ENCODE measurements at places on chromosomes 3 and 15. TPM values are rescaled to one million over a fixed set of nuclear protein-coding genes. Genes with fewer than 3 reads are reported as not detected.
A peak's percentile ranks its signal among the peaks of the same experiment; 100 is the strongest.

Gene SLC27A2
- total RNA-seq, result 7.1 TPM

DNA sequence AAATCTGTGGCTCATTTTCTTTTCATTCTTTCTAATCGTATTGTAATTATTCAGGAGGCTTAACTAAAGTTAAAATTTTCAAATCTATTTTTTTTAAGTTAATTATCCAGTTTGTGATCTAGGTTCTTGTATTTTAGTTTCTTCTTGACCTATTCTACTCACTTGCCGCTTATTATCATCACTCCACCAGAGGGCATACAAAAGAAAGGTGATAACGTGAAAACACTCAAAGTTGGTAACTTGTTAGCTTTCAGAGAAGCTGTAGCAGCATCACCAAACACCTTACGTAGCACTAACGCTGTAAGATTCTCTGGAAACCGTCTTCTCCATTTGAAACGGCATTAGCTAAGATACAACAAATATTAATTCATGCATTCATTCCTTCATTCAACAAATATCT, 4.8 kb downstream of the GNB4 start:
- DNase-seq, result peak; percentile 74

GRCh38 chr3:139687431-139687830, 9.7 kb upstream of the NMNAT3 start:
- DNase-seq, result no peak

- DNase-seq, result no peak
Measured at GRCh38 chr15:98139337-98139736, 178.8 kb downstream of the ARRDC4 start.

Gene GOLGA8K
- total RNA-seq, result 0.19 TPM

DNA sequence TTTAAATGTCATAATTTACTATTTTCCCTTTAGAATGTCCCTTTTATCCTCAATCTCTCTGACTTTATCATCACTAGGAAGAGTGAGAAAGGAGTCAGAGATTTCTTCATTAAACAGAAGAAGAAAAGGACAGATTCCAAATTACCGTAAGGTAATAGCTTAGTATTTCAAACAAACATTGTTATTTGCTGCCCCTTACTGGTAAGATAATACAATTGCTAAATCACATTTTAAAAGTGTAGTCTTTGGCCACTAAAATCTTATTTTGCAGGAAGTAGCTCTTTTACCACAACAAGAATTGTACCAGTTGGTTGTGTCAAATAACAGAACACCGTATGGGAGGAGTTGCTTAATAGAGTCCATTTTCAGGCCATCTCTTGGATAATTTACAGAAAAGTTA, 53.7 kb downstream of the CGGBP1 start:
- peak; percentile 40 for DNase-seq

DNA sequence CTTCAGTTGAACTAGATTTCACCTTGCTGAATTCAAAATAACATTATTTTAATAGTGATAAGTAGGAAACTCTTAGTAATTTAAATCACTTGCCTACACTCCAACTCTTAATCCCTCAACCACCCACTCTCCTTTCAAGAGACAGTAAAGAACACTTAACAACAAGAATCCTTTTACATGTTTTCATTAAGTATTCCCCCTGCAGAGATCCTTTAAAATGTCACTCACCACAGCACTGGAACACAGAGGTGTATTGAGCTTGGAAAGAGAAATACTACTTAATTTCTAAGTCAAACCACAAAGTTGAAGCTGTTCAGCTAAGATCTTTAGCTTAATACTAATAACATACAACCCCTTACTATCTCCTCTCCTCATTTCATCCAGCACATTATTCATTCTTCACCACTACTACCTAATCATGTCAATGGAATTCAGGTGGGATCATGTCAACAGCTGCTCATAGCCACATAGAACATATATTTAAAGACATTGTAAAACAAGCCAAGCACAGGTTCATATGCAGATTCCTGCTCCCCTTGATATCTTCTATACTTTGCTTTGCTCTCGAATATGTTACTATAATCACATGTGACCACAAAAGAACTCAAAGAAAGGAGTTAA, 40.5 kb downstream of the IMPG2 start:
- no peak for DNase-seq

Gene PLSCR2
- 0.34 TPM for total RNA-seq

Gene APOD
- total RNA-seq, result 27.1 TPM

GRCh38 chr15:67832897-67833709, 6.7 kb downstream of the RNU6-1 start:
- no peak for DNase-seq

GRCh38 chr3:110343945-110344344, 727.7 kb upstream of the NECTIN3 start:
- peak; percentile 27 for DNase-seq

GRCh38 chr3:7100136-7100535, 239.2 kb downstream of the GRM7 start:
- no peak for DNase-seq

Gene ZNF385D
- total RNA-seq, result 4.4 TPM

- no peak for DNase-seq
Measured at GRCh38 chr3:32782407-32782806, 35.4 kb upstream of the TRIM71 start.

Gene MAGEL2
- under 0.01 TPM for total RNA-seq

GRCh38 chr3:184556582-184557347, 4.8 kb upstream of the EPHB3 start:
- DNase-seq, result no peak

Gene BOC
- total RNA-seq, result under 0.01 TPM

Gene MORC1
- total RNA-seq, result not detected

GRCh38 chr15:59611276-59612260, at the start of gene GCNT3:
TSS of gene GCNT3 (plus strand) at chr15:59611783. CDS start at chr15:59618239, 6,456 bp downstream.
- DNase-seq, result no peak

Gene CHRD
- 0.34 TPM for total RNA-seq

Gene SAMD7
- not detected for total RNA-seq

Gene P2RY12
- not detected for total RNA-seq

GRCh38 chr3:65779390-65779789, 259.3 kb downstream of the MAGI1 start:
- no peak for DNase-seq

Gene PPP2R3A
- 7.3 TPM for total RNA-seq

- no peak for DNase-seq
Measured at GRCh38 chr3:140699516-140700231, 21.8 kb downstream of the TRIM42 start.

GRCh38 chr15:42984493-42985034, 64.0 kb upstream of the TTBK2 start:
- no peak for DNase-seq

DNA sequence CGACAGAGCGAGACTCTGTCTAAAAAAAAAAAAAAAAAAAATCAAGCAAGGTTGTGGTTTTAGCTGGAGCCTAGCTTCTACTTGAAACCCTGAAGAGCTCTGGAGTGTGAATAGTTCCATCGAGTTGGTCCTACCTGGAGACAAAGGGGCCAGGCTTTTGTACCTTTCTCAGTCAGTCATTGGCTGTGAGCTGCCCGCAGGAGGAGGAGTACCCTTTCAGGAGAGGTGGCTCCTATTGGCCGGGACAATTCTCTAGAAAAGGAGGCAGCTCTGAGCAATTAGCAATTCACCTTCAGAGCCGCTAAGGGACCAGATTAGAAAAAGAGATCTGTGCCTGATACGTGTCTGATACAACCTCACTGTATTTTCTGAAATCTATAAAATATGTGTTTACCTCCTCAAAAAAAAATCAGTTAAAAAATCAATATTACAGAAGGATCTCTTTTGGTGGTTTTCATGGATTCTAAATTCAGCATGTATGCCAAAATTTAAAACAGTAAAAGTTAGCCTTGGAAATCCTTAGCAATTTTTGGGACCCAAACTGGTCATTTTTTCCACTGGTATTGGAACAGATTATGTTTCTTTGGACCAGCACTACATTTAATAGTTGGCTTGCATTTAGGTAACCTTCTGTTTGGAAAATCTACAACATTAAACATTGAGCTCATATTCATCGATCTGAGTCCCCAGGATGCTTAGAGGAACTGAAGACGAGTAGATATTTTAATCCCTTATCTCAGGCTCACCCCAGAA, 29.7 kb upstream of the PDCD6IP start:
- no peak for DNase-seq

GRCh38 chr15:71581398-71581930, 228.9 kb upstream of the NR2E3 start:
- DNase-seq, result no peak

- no peak for DNase-seq
Measured at GRCh38 chr3:5787861-5788488, 600.5 kb downstream of the EDEM1 start.

DNA sequence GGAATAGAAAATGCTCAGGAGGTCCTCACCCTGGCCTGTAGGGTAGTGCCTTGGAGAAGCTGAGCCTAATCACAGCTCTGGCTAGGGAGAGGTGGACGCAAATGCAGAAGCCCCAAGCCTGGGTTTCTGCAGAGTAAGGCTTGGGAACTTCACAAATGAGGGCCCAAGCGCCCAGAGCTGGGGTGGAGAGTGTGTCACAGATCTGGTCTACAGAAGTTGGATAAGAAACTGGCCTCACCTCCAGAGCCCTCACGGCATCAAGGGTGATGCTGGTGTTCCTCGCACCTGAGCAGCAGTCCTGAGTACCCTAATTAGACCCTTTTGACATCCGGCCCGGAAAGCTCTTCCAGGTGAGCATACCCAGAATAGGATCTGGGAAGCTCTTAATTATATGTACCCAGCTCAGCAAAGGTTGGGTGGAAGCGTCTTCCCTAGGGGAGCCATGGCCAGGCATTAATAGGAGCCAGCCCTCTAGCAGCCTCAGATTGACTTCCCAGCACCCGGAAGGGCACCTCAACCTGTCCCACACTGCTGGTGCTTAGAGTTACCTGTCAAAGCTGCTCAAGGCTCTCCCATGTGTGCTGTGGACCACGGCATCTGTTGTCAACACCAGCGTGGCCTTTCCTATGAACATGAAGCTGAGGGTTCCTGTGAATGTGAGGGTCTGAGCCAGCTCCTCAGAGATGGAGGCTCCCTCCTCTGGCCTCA, 31.8 kb downstream of the RBM5 start:
- no peak for DNase-seq

Gene CRYGS
- total RNA-seq, result 2.4 TPM

DNA sequence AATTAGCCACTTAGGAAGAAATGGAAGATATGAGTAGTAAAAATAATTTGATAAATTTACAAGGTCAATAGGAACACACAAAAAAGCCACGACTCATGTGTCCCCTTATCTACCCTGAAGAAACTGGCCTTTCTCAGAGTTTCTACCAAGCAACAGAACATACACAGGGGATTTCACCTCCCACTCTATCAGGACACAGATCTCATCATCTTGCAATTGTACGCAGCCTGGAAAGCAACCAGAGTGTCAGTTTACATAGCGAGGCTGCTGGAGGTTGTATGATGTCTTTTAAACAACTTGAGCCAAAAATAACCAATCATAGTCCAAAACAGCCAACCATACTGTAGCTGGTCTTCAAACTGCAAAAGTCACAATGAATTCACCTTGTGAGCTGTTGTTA, 19.7 kb upstream of the LMOD3 start:
- DNase-seq, result no peak

Measured in dermis blood vessel endothelial cell (primary cell).